ENCODE measurements at places on chromosomes 2 and 18.

DNA sequence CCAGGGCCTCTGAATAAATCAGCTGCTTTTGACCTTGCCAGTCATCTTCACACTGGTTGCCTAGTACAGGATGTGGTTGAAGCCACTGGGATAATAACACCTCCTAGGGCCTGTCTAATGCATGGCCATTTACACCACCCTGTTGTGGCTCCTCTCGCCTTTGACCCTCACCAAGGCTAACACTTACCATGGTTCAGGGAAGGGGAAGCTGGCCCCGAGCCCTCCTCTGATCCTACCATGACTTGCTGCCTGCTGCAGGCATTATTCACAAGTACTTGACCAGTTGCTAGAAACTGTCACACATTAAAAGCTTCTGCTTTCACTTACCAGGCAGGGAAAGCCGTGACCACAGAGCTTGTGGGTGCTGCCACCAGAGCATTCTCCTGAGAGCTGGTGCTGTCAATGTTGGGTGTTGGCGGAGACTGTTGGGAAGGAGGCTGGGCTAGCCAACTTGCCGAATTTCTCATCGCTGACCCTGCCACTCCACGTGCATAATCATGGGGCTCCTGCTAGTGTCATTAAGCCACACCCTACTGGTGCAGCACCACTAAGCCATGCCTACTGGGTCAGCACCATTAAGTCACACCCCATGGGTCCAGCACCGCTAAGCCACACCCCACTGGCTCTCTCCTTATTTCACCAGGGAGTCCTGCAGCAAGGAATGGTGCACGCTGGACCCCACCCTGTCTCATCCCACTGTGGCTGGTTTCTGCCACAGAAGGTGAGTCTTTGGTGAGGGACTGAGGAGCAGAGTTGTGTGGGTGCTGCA lies 47.0 kb upstream of the TTC39C start:
- DNase-seq = no peak

DNA sequence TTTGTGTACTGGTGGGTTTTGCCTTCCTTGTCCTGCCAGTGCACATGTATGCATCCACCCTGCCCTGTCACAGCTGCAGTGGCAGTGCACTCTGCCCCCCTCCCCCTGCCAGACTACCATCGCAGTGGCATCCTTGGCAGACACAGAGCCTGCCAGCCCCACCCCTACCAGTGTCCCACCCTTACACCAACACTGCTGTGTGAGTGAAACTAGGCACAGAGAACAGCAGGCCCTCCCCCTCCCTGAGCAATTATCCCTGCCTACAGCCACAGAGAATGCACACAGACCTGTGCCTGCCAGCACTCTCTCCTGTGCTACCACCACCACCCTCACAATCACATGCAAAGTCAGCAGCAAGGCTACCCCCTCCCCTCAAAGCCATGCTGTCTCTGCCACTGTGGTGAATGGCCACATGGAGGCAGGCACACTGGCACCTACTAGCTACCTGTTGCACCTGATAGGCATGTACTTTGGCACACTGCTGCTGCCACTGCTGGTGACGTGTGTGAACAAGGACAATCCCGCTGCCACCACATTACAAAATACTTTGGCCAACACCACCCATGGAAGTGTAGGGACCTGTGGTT lies 239.8 kb downstream of the CALCRL start:
- DNase-seq = no peak

DNA sequence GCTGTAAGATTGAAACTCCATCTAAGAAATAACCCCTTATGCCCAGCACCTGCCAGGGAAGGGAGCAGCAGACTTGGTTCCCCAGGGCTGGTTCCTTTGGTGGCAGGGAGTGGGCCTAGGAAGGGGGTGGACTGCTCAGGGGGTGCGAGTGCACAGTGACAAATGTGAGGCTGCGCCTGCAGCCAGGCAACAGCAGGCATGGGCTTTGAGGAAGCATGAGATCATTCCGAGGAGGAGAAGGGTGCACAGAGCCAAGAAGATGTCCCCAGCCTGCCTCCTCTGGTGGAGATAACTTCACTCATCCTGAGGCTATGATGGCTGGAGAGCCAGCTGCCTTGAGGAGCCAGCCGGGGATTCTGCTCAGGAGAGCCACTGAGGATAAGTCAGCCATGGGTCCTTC lies 158.0 kb downstream of the CAPN13 start:
- no peak for DNase-seq

DNA sequence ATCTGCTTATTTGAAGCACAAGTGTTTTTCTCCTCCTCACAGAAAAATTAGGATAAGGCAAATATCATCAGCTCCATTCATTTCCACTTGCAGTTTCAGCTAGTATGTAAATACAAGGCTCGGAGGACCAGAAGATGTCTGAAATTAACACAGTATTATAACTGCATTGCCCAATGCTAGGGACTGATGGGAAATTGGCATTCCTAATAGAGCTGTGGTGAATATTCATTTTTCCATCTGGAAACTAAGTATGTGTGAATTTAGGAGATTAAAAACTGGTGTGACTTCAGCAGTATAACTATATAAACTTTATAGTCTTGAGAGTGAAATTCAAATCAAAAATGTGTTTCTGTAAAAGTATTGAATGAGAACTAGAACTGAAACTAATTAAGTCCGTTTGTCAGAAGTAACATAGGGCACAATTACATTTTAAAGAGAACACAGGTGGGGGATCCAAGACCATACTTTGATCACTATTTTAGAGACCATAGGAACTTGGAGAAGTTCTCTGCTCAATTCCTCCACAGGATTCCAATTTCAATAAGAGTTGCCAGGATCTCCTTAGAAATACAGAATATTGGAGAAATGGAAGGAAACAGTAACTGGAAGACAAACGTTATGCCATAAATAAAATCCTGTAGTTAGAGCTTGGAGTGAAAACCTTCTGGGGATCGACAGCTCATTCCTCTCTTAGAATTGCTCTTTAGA lies 12.1 kb upstream of the ITGA6 start:
- DNase-seq = no peak

DNA sequence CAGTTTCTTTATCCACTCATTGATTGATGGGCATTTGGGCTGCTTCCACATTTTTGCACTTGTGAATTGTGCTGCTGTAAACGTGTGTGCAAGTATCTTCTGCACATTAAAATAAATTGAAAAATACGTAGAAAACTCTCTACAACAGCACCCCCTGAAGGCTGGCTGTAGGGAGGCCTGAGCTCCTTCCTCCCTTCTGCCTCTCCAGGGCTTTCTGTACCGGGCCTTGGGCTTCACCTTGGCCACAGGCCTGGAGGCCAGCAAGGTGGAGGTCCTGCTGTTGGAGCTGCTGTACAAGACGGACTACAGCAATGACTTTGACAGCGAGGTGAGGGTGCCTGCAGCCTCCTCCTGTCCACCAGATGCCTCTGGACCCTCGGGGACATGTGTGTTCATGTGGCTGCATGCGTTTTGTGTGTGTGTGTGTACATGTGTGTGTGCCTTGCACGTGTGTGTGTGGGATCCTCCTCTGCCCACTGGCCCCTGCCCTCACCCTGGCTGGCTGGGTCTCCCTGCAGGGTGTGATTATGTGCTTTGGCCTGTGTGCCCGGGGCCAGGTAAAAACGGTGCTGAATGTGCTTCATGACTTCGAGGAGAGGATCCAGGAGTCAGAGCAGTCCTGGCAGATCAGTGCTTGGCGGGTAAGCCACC lies 29.2 kb downstream of the MROH2A start:
- DNase-seq = no peak

All from activated naive CD8-positive, alpha-beta T cell treated with anti-CD3 and anti-CD28 coated beads, Interleukin-2, amount 50 U/mL, for 16 hours (primary cell).